HTR-8/SVneo (cell line): ENCODE measurements at places on chromosomes 12 and 14.

DNA sequence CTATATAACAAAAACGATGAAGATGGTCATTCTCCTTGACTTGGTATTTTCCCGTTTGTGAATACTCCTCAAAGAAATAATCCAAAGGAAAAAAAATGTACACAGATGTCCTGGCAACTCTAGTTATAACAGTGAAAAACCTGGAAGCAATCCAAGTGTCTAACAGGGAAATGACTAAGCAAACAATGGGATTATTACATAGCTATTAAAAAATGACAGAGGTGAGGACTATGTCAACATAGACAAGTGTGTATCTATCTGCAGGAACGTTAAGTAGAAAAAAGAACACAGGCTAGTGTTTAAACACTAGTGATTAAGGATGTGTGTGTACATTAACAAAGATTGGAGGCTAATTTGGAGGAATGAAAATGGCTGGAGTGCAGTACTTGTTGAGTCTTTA lies 5.9 kb upstream of the APOLD1 start:
- DNase-seq, result no peak

DNA sequence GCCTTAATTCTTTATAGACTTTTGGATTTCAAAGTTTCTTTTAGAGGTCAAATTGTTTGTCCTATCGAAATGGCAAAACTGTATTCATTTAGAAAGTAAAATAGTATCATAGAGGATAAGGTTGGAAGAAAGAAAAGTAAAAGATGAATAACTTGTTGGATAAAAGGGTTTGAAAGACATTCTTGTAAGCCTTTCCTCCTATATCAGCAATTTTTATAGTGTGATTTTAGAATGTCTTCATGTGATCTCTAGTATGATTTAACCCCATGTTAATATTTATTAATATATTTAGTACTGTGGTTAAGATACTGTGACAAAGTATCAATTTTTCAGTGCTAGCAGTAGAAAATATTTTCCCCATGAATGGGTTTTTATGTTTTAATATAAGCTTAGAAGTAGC lies 4.5 kb downstream of the ARF6 start:
- no peak for DNase-seq

DNA sequence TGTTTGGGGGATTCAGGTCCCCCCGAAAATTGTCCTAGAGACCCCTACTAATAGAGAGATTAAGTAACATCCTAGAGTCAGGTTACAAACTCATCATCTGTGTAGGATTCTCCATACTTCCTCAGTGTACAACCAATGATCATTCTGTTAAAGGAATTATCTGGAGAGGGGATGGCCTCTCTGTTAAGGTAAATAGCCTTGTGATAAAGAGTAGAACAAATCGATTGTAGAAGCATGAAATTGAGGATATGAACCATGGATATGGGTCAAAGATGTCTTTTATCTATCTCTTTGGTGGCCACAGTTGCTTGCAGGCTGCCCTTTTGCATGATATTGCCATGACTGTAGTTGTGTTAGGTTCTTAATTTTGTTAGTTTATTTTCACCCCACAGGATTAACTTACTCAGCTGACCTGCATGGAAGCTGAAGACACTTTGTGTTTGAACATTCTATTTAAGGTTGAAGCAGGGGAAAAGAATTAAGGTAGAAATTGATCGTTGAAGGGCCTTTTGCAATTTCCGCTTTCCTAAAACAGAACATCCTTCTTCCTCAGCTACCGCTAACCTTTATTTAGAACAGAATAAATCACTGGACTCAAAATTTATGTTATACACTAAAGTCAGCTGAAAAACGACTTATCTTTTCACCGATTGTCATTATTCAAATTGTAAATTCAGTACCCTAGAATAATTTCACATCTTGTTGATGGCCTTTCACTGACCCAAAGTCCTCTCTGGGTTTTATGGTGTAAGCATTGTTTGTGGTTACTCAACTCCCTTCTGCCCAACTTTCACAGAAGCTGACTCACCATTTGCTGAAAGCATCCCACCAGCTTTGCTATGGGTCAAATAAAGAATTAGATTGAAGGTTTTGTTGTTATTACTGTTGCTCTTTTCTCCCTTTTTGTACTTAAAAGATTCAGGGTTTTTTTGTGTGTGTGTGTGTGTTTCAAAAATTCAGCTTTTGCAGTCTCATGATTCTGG lies 52.3 kb downstream of the IRAK3 start:
- DNase-seq, result peak; percentile 25

GRCh38 chr12:108955225-108955835 lies 65.5 kb downstream of the SVOP start:
- peak; percentile 72 for DNase-seq

DNA sequence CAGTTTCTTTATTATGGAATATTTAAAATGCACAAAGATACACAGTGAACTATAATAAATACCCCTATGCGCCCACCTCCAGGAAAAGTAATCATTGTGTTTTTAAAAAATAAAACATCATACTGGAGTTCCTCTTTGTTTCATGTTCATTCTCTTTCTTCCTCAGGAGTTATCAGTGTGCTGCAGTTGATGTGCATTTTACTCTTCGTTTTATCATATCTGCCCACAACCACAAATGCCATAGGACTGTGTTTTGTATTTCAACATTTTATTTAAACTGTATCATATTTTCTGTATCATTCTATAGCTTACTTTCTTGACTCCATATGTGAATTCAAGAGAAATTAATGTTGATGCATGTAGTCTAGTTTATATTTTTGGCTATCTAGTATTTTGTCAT lies 53.9 kb downstream of the TSHR start:
- no peak for DNase-seq

GRCh38 chr14:99644723-99645544 lies at the start of gene HHIPL1:
TSS of gene HHIPL1 (plus strand) at chr14:99645129. CDS start at chr14:99645208, 79 bp downstream.
- DNase-seq, result no peak

GRCh38 chr14:88363644-88364043 lies 21.8 kb upstream of the SPATA7 start:
- no peak for DNase-seq

DNA sequence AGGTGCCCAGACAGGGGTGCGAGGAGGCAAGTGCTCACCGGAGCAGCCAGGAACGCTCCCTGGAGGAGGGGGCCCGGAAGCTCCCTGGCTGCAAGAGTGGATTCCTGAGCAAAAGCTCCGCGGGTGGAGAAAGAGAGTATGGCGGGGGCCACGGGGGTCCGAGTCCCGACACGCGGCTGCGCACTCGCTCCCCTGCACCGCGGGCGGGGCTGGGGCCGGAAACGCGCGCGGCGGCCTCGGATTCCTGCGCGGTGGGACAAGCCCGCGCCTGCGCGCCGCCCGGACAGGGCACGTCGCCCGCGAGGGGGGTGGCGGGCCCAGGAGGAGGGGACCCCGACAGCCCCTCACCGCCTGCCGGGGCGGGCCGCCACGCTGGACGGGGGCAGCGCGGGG lies 27.8 kb upstream of the GPR132 start:
- DNase-seq, result peak; percentile 81

DNA sequence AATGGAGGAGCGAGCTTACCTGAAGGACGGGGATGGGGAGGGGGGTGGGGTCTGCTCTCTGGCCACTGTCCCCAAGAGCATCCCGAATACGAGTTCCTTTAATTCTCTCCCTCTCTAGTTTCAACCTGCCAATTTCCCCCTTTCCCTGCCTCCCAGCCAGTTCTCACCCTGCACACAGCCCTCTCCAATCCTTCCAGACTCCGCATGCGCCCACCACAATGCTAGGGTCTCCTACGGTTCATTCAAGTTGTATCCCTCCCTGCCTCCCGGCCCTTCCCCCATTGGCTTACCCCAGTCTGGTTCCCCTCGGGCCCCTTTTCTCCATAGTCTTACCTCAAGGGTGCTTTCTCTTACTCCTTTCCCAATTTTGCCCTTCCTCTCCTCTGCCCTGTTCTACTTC lies 708 bp upstream of the IGFBP6 start:
- DNase-seq, result no peak

GRCh38 chr14:34926552-34926951 lies 51.4 kb upstream of the BAZ1A start:
- DNase-seq, result peak; percentile 47
